Stimulated activated CD8-positive, alpha-beta memory T cell treated with anti-CD3 and anti-CD28 coated beads, Interleukin-2, amount 100 ng/mL, for 1 hour (primary cell): ENCODE measurements at places on chromosomes 12 and 14.

DNA sequence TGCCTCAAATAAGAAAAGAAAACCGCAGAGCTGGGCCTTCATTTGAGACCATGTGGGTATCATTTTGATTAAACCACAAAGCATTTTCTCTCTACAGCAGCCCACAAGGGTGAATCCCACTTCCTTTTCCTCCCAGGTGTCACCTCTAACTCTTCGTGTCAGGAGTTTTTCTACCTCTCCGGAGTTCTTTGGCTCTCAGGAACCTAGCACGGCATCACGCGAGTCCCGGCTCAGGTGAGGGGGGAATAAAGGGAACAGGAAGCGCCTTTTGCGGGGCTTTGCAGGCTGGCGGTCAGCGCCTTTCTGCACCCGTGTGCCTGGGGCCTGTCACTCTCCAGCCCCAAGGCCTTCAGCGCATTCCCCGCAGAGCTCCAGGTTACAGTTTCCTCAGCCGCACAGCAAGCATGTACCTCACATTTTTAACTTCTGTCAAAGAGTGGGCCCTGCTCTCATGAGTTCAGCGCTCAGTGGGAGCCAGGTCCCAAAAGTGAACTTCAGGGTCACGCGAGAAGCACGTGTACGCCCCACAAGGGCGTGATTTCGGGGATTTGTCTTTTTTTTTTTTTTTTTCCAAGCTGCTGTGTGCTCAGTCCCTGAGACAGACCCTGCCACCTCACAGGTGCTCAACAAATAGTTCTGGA, 740 bp upstream of the PRPF40B start:
- peak; percentile 7 for DNase-seq

- DNase-seq, result no peak
These were observed 117.5 kb downstream of the NPAS3 start for GRCh38 chr14:33056213-33056612.

GRCh38 chr14:52305014-52305413, 9.1 kb upstream of the PTGER2 start:
- no peak for DNase-seq

DNA sequence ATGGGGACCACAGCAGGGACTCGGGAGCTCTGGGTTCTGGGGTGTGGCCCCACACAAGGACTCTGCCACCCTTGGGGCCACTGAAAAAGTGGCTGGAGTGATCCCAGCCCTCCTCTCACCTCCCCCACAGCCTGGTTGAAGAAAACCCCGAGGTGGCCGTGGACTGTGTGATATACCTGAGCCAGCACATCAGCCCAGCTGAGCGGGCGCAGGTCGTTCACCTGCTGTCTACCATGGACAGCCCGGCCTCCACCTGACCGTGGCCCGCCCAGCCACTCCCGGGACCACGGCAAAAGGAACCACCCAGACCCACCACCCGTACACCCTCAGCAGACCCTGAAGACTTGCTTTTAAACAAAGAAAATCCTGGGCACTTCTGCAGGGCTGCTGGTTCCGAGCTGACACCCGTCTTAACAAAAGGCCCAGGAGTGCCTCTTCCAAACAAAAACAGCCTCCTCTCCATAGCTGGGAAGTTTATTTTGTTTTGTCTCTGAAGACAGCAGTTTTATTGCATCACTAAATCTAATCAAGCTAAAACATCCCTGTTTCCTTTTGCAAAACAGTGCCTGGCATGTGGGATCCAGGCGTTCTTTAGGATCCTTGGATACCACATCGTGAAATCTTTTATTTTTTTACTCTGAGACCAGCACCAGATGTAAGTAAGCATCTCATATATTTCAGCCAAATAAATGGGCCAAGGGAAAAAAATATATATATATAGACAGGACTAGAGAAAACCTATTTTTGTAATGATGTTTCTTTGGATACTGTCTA, 42.8 kb downstream of the FOXN4 start:
- no peak for DNase-seq

GRCh38 chr14:99510556-99511139, 29.4 kb downstream of the CCNK start:
- no peak for DNase-seq

DNA sequence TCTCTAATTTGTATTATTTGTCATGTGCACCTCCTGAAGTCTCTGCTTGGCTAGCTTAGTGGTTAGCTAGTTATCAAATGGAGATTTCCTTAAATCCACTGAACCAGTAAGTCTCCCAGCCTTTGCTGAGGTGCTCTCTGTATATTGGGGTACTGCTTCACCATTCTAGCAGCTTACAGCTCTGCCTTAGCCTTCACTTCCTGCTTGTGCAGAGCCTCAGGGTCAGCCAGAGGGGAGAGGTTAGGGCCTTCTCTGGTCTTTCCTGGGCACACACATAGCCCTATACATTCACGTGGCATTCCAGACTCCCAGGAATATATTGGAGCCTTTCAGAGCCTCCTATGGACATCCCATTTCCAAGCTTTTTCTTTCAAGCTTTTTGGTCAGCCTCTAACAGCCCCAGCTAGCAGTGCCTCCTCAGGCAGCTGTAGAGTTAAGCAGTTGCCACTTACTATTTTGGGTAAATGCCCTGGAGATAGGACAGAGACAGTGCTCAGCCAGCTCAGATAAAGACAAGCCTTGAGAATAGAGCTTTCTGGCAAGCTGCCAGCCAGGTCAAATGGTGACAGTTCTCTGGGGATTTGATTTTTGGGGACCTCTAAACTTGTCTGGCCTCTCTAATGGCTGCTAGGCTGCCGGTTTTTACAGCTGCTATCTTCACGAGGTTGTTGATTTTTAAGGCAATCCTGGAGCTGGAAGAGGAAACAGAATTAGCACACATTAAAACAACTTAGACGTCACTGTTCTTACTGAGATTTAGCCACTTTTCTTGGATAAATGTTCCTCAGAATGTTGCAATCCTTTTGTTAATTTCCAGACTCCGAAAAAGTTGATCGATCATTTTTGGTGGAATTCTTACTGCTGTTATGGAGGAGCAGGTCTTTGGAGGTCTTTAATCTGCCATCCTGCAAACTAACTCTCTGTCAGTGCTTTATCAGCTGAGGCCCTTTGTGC, 32.9 kb downstream of the FBXW8 start:
- no peak for DNase-seq

GRCh38 chr14:96095581-96096476, 56.7 kb downstream of the C14orf132 start:
- DNase-seq, result no peak

DNA sequence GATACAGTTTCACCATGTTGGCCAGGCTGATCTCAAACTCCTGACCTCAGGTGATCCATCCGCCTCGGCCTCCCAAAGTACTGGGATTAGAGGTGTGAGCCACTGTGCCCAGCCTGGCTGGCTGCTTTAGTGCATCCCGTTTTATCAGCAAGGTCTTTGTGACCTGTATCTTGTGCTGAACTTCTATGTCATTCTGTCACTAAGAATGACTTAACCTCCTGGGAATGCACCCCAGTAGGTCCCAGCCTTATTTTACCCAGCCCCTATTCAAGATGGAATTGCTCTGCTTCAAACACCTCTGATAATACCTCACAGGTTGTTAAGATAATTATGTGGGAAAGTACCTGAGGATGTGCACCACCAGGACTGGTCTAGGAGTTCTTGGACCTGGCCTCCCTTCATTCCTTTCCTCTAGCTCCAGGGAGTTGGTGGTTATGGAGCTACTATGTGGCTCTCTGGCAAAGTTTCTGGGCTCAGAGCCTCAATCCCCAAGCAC, 26.1 kb upstream of the JPH4 start:
- no peak for DNase-seq

DNA sequence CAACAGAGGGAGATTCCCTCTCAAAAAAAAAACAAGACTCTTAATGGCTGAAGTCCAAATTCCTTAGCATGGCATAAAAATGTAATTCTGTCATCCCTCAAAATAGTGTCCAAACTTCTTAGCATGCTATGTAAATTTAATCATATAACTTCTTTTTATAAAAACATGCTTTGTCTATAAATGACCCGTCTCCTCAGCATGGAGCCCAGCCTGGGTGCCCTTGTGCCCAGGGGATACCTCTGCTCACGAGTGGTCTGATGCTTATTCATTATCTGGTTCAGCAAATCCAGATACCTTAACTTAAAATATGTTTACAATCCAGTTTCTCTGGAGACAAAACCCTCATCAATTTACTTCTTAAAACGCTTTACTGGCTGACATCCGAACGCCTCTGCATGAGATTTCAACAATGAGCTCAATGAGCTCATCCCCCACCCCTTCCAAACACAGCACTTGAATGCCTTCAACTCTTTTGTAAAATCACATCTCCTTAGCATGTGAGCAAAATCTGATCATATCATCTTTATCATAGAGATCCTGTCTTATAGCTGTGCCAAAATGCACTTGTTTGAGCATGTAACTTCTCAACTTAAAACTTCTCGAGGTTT, 15.7 kb downstream of the RTL1 start:
- DNase-seq, result no peak

DNA sequence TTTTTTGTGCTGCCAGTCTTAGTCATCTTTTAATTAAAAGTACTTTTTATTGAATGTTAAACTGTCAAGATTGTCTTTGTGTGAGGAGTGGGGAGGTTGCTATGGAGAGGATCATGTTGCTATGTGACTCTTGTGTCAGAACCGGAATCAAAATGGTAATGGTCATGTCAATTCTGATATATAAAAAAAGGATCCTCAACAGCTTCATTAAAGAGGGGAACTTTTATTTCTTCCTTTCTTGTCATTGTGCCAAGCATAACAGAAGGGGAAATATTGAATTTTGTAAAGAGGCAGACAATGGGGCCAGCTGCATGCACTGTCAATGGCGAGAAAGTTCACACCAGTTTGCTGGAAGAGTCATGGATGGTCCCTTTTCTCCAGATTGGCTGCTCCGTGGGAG, 564.8 kb downstream of the VRK1 start:
- DNase-seq, result no peak

DNA sequence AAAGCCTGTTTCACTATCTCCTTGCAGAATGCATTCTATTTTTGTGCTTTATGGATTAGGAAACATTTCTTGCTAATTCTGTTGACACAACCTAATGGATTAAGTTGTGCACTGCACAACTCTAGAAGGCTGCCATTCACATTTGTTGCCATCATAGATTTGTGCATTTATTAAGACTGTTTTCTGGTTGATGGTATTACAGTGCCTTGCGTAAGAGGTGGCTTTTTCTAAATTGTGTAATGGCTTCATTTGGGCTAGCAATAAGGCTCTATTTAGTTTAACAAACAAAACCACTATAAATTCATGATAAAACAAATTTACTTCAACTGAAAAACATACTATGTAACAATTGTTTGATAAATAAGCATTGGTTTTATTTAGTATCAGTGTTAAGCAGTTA, 175.9 kb downstream of the TRHDE start:
- no peak for DNase-seq

GRCh38 chr12:3579446-3580093, 88.6 kb downstream of the PRMT8 start:
- no peak for DNase-seq

- no peak for DNase-seq
These were observed 14.3 kb upstream of the RIC8B start for GRCh38 chr12:106760184-106760531.

GRCh38 chr12:47870175-47870781, 34.5 kb downstream of the VDR start:
- no peak for DNase-seq

- no peak for DNase-seq
These were observed 84.7 kb upstream of the PAWR start for GRCh38 chr12:79775355-79776027.

DNA sequence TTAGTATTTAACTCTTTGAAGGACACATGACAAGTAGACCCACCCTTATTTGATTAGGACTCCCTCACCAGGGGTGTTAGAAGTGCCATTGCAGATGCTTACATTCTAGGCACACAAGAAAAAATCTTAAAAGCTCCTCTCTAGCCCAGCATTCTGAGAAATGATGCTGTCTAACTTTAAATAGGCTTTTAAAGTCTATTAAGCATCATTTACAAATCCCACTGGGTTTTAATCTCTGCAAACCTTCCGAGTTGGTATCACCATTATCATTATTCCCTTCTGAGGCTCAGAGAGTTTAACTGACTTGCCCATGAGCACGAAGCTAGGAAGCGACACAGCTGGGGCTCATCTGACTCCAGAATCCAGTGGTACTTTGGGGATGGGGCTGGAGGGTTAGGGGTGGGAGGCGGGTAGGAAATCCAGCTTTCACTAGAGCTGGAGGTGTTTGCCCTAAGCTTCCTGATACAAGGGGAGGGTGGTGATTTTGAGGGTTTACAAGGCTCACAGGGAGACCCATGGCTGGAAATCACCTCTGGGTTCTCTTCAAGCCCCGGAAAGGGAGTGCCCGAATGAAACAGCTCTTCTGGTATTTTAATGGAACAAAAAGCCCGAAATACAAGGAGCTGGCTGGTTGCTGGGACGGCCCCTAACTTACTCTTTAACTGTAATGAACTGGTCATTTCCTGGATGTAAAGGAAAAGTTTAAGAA, 109.2 kb upstream of the FUT8 start:
- no peak for DNase-seq

DNA sequence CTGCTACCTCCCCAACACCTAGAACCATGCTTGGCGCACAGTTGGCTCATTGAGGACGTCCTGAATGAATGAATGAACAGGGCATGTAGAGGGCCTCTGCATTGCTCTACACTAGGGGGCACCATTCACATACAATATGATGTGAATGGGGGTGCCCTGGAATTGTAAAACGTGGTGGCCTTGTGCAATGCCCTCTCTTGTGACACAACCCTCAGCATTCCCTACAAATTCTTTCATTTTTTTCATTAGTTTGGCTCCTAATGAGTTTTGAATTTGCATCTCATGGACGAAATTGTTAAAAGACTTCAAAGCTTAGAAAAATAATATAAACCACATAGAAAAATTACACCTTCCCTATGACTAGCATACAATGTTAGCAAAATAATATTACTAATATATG, 2.3 kb upstream of the DIO2 start:
- no peak for DNase-seq

DNA sequence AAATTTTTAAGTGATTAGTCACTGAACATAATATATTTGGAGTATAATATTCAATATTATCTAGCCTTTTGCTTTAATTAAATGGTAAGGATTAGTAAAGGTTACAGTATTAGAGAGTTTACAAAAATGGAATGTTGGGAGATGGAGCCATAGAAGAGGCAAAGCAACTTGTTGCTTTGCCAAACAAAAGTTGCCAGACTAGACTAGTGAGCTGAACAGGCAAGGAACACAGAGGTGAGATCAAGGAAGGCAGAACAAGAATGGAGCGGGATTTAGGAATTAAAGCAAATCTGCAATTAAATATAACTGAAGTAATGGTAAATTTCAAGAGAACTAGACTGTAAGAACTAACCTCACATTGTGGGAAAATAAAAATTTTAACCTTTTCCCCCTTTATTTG, 5.1 kb downstream of the ARF6 start:
- no peak for DNase-seq

DNA sequence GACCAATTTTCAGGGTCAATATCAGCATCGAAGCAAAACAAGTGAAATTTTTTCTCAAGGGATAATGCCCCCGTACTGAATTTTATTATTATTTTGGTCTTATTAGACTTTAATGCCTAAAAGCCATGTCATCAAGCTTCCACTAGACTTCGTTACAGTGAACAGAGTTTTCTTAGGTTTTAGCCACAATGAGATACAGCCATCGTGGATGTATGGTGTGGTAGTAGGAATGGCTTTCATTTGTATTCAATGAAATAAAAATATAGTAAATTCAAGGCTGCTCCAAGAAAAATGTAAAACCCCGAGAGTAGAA, 11.7 kb downstream of the TAOK3 start:
- no peak for DNase-seq

- DNase-seq, result no peak
These were observed 107.9 kb downstream of the CAND1 start for GRCh38 chr12:67377021-67377420.

GRCh38 chr12:12993367-12993766, 6.7 kb downstream of the HEBP1 start:
- no peak for DNase-seq

GRCh38 chr14:28821993-28822392, 55.4 kb downstream of the FOXG1 start:
- DNase-seq, result no peak

- no peak for DNase-seq
These were observed 80.0 kb downstream of the NTF3 start for GRCh38 chr12:5511644-5512600.
